ENCODE measurements at places on chromosomes 2 and 18.

DNA sequence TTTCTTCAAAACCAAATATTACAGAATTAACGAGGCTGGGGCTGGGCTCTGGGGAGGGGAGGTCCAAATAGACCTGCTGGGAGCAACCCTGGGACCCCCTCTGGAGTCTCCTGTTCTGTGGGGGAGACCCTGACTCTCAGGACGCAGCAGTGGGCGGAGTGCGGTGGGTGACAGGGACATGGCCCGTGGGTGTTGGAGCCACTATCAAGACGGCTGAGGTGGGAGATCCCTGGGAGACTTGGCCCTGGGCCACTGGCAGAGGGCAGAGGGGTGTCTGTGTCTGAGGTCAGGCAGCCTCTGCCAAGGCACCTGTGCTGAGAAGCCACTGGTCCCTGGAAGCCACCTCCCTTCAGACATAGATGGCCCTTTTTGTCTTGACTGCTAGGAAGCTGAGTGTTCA lies 79.5 kb upstream of the CTDP1 start:
- DNase-seq: no peak

GRCh38 chr2:3282056-3282998 lies 95.3 kb downstream of the EIPR1 start:
- DNase-seq: no peak

DNA sequence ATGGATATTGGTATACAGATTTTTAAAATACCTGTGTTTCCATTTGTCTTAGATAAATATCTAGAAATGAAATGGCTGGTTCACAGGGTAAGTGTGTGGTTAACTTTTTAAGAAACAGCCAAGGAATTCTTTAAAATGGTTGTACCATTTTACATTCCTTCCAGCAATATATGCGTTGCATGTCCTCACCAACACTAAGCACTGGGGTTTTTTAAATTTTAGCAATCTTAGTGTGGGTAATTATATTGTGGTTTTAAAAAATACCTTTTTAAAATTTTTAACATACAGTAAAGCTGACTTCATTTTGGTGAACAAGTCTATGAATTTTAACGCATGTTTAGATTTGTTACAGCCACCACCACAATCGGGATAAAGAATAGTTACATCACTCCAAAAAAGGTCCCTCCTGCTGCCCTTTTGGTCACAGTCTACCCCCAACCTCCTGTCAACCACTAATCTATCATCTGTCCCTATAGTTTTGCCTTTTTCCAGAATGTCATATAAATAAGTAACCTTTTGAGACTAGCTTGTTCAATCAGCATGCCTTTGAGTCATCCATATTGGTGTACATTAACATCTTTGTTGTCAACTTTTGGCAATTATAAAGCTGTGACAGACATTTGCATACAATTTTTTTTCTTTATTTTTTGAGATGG lies 128.1 kb upstream of the MSTN start:
- no peak for DNase-seq

GRCh38 chr2:205073433-205074020 lies 528.3 kb downstream of the PARD3B start:
- no peak for DNase-seq

GRCh38 chr2:237669628-237670392 lies 42.4 kb downstream of the LRRFIP1 start:
- no peak for DNase-seq

- DNase-seq: no peak
Measured at GRCh38 chr2:74028741-74029140, 44.0 kb downstream of the TET3 start.

GRCh38 chr2:201854841-201855240 lies 48.5 kb downstream of the CDK15 start:
- no peak for DNase-seq

GRCh38 chr2:67322353-67323001 lies 74.7 kb upstream of the ETAA1 start:
- DNase-seq: no peak

- no peak for DNase-seq
Measured at GRCh38 chr18:8874872-8875271, 169.5 kb downstream of the MTCL1 start.

GRCh38 chr2:71926876-71927756 lies 220.5 kb downstream of the CYP26B1 start:
- no peak for DNase-seq

DNA sequence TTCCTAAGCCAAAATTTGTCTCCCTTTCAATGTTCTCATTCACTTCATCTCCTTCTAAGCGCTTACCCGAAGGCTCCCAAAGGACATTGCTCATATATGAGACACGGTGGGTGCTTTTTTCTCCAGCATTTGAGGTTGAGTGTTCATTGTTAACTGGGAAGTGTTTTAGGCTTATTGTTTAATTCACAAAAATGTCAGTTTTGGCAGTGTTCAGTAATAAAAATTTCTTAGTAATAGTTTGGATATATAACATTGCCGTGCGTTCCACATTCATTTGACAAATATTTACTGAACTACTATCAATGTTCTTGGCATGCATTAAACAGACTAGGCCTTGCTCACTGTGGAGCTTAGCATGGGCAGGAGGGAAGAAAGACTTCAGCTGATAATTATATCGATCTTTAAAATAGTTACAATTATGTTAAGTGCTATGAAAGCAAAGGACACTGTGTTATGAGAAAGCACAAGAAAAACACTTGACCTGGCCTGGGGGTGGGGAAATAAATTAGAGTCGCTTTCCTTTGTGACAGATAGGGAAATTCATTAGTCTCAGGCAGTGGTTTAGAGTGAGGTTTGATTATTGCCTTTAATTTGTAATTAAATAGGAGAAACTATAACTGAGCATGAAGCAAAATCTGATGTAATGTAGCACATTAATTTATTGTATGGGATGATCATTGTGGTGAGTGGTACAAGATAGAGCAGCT lies 82.2 kb upstream of the DOCK10 start:
- DNase-seq: no peak

DNA sequence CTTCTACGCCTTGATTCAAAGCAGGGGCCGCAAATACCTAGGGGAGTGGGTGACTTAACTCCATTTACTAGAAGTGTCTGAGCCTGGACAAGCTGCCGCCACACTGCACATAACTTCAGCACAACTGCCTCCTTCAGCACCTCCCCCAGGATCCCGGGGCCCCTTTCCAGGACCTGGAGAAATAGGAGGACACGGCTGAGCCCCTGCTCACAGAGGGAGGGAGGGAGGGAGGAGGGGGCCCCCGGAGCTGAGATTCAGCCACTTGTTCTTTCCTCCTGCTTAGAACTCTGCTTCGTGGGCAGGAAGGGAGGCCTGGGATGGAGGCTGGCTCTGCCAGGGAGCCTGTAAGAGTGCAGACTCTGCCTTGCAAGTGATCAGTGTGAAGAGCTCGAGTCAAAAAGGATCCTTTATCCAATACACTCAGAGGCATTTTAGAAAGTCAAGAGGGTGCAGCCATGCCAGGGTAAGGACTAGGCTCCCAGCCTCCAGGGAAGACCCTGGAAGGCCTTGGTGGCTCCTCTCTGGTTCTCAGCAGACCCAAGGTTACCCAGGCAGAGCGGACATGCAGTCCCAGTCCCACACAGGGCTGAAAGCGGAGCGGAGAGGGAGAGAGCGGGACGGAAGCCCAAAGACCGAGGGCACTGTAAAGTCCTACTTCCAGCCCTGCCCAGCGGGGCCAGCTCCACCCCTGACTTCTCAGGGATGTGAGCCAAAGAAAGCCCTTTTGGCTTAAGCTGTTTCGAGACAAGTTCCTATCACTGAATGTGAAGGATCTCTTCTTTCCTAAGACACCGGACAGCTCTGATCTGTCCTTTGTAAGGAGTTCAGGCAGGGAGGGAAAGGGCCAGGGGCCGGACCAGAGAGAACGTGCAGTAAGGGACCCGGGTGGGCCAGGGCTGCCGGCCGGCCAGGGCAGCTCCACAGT lies 8.6 kb upstream of the ARMC9 start:
- DNase-seq: no peak

DNA sequence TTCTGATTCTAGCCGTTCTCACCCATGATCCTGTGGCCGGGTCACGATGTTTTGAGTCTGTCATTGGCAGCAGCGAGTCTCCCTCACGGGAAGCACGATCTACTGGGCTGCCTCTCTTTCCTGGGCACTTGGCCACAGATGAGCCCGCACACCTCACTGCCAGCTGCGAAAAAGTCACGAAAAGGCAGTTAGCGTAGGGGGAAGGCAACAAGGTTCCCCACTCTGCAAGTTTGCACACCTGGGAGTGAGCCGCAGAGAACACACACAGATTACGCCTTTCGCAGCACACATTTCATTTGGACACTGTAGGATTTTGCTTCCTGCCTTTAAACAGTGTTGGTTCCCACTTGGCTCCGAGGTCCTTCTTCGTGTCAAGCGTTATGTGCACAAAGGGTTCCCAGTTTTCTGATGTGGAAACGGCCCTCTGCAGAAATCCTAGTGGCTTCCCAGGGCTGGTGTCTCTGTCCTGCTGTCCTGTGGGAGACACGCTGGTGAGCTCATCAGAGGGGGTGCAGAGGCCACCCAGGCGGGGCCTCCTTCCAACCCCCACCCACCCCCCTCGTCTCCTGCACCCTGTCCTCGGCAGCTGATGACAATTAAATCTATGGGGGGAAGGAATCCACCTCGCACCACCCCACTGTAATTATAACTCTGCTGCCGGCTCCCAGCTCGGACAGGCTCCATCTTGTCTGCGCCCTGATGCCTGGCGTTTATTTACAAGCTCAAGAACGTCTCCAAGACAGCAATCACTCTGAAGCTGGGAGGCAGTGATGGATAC lies 157.3 kb upstream of the SALL3 start:
- no peak for DNase-seq

- DNase-seq: no peak
Measured at GRCh38 chr2:203951366-203951902, 14.9 kb downstream of the ICOS start.

DNA sequence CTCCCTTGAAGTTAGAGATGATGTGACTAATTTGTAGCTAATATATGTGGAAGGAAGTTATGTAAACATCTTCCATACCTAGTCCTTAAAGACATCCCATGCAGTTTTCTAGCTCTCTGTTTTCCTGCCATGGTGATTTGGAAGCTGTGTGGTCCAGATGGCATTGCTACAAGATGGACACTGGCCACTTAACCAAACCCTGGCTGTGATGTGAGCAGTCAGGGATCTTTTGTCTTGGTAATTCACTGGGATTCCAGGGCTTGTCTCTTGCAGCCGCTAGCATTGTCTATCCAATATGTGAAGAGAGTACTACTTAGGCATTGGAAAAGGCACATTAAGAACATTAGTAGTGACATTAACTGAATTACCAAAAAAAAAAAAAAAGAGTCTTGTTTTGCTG lies 139.9 kb upstream of the DOCK10 start:
- no peak for DNase-seq

DNA sequence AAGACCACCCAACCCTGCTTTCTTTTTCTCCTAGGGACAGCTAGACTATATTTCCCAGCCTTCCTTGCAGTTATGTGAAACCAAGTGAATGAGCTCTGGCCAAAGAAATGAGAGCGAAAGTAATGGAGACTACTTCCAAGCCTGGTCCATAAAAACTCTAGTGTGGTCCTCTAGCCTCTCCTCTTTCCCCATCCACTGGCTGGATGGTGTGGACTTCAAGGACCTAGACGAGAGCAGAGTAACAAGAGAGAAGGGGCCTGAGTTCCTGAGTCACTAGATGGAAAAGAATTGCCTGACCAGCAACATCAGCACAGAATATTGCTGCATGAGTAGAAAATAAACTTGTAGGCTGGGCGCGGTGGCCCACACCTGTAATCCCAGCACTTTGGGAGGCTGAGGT lies 2.9 kb upstream of the TMSB10 start:
- no peak for DNase-seq

DNA sequence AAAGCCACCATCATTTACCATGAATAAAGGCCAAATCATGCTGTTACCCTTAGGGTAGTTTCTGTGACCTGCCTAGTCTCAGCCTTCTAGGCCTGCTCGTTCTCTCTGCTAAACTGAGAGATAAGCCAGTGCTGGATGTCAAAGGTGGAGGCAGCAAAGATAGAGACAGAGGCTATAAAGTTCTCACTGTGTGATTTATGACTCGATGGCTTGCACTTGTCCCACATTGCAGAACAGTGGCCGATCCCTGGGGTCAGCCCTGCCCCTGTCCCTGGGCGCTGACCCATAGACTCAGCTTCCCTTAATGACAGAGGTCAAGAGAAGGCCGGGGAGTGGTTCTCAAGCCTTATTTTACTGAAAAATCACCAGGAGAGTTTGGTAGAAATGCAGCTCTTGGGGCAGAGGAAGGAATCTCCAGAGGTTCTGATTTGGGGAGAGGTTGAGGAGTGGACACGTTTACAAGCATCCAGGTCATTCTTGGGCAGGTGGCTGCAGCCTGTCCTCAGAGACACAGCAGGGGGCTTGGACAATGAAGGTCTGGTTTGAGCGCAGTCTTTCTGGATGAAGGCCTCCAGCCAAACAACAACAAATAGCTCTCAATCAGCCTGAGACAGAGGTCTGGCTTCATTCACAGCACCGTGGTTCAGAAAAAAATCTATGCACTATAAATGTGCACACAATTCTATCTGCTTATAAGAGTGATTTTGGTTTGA lies 143.5 kb downstream of the ACKR3 start:
- no peak for DNase-seq

DNA sequence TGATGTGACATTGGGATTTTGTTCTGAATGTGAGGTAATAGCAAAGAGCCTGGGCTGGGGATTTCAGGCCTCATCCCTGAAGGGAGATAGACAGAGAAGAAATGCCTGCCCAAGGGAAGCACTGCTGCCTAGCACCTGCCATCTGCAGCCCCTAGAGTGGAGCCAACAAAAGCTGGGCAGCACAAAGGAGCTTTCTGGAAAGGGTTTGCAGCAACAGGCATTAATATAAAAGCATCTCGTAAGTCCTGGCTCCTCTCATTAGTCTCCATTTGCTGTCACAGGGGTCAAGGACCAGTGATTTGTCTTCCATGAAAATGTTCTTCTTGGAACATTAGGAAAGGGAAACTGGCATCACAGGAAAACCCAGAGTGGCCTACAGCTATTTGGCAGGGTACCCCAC lies 157.2 kb upstream of the SLC14A2 start:
- DNase-seq: no peak

DNA sequence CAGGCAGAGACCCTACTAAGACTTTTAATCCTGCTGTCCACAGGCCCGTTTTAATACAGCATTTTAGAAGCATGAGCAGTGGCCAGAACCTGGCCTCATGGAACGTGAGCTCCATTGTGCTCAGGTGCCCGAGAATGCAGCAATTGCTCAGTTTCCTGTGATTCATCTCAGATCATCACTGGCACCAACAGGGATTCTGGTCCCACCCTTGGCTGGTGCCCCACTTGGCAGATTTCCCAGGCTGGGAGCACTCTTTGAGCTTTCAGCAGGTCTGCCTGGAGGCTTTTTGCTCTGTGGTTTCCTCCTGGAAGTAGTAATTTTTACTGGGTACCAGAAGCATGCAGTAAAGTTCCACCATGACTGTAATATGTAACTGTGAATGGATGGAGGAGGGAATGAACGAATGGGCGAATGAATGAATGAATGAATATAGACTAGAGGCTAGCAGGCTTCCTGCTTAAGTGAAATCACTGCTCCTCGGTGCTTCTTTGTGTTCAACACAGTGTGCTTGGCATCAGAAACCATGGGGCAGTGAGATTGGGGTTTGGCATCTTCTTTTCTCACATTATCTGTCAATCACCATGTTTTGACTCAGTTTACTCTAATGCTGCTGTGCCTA lies 312.9 kb downstream of the PRKCE start:
- DNase-seq: peak; percentile 1

All from activated T-cell treated with anti-CD3 and anti-CD28 coated beads for 48 hours (primary cell).